ENCODE measurements at places on chromosomes 12 and 14. TPM values are rescaled to one million over a fixed set of nuclear protein-coding genes. Genes with fewer than 3 reads are reported as not detected.

Gene AICDA
- not detected for total RNA-seq

Gene ZC2HC1C
- total RNA-seq: 1.2 TPM

Gene PRR4
- not detected for total RNA-seq

DNA sequence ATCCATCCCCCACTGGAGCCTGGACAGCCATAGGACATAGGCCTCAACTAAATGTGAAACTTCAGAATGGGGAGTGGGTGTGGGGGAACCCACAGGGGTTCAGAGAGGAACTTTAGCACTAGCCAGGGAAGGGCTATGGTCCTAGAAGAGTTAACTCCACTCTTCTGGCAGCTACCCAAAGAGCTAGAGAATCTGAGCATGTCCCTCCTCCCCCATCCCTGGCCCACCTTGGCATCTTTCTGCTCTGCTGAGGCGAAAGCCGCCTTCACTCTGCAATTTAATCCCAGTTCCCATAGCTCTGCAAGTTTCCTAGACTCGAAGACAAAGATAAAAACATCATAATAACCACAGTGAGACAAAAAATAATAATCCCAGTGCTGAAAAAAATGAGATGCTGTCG lies 214.7 kb upstream of the RTL1 start:
- no peaks in the 10 kb centered on the region for H3K36me3 ChIP-seq
- H3K4me3 ChIP-seq: no peak overlapping the region

DNA sequence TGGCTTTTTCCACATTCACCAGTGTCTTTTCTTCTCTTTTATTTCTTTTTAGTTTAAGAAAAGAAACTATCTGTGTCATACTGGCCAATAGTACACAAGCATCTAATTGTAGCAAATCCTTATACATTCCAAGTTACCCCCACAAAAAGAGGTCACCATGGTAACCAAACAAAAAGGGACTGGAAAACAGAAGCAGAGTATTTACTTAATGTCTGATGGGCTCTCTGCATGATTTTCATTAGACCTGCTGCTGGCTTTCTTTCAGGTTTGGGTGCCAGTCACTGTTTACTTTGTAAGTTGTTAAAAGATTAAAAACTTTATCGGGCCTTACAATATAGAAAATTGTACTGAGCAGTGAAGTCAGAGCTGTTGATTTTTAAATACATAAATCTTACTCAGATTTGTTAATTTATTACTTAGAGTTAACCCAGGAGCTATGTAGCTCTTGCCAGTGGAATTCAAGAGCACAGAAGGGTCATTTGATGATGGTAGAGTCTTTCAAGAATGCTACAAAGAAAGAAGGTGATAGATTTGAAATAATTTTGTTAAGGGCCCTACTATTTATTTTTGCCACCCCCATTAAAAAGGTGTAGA lies 123.9 kb downstream of the BRMS1L start:
- H3K4me1 ChIP-seq: no peaks in the 10 kb centered on the region
- H3K4me3 ChIP-seq: no peak overlapping the region
- H3K27me3 ChIP-seq: no peaks in the 10 kb centered on the region
- no peak for DNase-seq

Measured in HFFc6 (cell line).